ENCODE measurements at places on chromosomes 5 and 9.

- no peak for DNase-seq
These were observed 51.9 kb downstream of the TRIP13 start for GRCh38 chr5:944621-944927.

DNA sequence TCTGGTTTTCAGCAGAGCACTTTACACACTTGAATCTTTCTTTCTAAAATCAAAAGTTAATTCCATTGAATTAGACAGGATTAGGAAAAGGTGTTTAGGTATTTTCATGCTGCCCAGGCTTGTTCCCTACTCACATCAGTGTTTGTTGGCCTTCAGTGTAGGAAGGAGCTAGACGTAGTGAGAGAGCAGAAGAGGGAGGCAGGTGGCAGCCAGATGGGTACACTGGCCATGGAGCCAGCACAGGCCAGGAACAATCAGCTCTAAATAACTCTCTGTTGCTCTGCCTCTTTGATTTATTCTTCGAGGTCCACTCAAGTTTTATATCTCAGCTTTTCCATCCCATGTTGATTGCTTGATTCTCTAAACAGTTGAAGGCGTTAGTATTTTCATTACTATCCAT, 529.6 kb downstream of the PSAT1 start:
- no peak for DNase-seq

DNA sequence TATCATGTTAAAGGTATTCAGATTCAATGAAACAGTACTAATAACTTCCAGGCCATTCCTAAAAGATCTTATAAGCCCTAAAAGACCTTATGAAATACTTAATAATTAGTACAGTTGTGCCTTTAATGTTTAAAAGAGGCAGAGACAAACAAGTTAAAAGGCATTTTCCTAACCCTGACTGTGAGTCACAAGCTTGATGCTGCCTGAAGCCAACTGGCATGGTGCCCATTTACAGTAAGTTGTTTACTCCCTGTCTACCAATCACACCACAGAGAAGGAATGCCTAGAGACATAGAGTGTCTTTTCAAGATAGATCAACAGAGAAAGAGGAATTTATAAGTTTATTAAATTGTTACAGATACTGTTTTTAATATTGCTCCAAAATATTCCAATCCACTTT, 47.8 kb downstream of the NR3C1 start:
- peak; percentile 14 for DNase-seq

GRCh38 chr9:38096238-38096805, 27.3 kb upstream of the SHB start:
- DNase-seq = no peak

GRCh38 chr9:114282507-114282906, 40.4 kb upstream of the ORM1 start:
- DNase-seq = no peak

DNA sequence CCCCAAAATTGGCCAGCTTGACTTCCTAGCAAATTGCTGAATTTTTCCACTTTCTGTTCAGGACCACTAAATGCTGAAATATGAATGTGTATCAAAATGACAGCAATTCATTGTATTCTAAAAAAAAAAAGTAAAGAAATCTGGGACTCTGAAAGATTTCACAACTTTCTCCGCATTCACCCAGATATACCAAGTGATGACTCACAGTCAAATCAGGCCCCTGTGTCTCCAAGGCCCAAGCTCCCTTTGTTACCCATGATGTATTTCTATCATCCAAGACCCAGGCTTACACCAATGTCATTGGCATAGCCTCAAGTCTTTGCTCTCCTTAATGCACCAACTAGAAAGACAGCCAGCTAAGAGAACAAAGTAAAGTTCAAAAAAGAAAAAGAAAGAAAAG, 493.9 kb downstream of the NTRK2 start:
- DNase-seq = no peak

DNA sequence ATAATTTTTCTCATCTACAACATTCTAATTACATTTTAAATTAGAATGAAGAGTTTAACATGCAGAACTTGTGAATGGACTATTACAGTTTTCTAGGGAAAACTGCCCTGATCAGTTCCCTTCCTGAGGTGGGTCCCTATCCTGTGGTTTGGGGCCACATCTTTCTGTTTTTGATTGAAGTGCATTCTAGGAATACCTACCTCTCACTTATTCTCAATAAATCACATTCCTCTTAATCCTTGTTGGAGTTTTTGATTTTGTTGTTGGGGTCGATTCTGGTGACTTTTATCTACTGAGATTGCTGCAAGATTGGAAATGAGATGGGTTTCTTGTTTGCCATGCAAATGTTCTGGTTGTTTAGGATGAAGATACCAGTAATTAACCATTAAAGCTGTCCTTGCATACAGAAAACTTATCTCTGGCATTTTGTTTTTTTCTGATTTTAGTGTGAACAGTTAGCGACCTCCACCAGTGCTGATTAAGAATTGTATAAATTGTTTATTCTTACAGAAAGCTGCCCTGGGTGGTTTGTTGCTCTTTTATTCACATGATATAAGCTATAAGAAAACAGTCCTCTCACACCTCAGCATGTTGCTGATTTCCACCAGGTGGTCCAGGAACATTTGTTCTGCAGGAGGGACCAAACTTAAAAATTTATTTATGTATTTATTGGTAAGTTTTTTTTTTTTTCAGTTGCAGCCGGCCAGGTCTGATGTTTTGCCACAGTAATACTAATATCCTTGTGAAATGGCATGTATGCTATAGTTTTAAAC, 269.9 kb downstream of the FANCC start:
- DNase-seq = no peak

GRCh38 chr9:38299856-38300255, 92.6 kb upstream of the ALDH1B1 start:
- no peak for DNase-seq

- no peak for DNase-seq
These were observed 4.4 kb upstream of the PDE6A start for GRCh38 chr5:149948993-149949392.

DNA sequence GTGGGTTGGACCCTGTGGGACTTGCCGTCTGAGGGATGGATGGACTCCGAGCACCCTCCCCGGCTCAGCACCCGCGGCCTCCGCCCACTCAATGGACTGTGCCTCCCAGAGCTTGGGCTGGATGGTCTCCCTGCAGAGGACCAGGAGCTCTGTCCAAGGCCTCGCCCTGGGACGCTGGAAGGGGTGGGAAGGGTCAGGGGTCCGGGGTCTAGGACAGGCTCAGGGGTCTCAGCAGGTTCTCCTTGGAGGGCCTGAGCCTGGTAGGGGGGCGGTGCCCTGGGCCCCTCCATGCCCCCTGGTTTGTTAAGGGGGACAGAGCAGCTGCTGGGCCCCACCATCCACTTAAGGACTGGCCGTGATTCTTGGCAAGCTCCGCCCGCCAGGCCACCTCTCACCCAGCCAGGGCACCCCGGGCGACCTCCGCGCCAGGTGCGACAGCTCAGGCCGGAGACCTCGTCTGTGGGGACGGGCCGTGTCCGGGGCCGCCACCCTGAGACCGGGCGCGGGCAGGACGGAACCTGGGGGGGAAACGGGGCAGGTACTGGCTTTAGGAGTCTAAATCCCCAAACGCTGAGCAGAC, 29.2 kb downstream of the EXOC3 start:
- DNase-seq = no peak

DNA sequence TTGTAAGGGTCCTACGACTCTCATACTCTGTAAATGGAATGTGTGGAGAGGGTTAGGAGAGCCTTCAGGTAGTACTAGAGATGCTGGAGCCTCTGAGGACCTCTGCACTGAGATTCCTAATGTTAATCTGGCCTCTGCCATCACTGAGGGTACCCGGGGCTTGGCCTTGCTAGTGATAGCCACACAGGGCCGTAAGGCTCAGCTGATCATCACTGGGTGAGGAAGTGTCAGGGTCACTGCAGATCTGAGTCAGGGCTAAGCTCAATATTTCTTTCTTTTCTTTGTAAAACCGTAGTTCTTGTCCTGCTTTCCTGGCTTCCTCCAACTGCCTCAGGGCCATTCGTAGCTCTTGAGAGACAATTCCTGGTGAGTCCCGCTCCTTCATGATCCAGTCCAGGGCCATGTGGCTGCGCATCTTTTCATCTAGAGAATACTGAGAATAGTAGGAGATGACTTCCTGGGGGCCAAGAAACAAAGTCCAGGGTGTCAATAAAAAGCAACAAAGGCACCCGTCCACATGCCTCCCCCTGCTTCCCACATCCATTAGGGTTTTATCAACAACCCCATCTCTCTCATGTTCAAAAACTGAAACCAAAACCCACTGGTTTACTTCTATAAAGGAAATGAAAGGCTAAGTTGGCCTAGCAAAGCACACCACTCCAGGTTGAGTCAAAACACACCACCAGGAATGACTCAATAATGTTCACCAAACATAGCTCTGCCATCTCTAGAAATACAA, 47.7 kb downstream of the LIX1 start:
- peak; percentile 65 for DNase-seq

DNA sequence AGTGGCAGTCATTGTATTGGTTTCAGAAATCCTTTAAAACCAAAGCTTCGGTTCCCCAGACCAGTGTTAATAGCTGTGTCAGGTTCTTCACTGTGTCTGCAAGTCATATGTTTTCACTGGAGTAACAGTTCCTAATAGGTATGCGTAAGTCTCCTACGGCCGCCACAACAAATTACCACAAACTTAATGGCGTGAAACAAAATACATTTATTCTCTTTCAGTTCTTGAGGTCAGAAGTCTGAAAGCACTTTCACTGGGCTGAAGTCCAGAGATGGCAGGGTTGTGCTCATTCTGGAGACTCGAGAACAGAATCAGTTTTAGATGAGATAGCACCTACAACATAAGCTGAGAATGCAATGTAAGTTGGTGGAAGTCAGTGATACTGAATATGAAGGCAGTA, 556.2 kb downstream of the TLE4 start:
- DNase-seq = no peak

DNA sequence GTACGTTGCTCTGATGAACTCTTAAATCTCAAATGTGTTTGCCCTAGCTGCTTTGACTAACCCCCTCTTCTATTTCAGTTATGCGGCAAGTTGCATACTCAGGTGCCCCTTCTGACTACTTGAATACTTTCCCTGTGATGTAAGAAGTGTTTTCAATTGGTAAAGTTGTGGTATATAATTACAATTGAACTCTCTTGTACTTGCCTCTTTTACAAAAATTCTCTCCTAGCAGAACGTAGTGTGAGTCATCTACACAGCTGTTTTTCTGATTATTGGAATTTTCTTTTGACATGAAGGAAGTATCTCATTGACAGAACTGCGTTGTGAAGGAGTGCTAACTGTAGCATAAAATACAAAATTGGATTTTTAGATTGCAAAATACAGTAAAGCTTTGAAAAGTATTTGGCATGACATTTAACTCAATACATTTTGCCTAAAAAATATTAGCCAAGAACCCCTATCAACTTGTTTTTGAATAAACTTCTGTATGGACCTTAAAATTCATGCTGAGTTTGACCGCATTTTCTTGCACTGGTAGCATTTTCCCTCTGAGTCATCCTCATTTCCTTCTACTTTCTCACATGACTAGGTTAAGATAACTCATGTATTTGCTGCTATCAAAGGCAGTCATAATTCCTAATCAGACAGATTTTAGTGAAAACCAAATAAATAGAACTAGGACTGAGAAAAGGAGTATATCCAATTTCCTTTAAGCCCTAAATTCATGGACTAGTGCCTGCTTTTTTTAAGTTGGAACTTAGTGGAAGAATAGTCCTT, 6.3 kb downstream of the CRHBP start:
- no peak for DNase-seq

- DNase-seq = no peak
These were observed 412.7 kb downstream of the EFNA5 start for GRCh38 chr5:107257885-107258520.

DNA sequence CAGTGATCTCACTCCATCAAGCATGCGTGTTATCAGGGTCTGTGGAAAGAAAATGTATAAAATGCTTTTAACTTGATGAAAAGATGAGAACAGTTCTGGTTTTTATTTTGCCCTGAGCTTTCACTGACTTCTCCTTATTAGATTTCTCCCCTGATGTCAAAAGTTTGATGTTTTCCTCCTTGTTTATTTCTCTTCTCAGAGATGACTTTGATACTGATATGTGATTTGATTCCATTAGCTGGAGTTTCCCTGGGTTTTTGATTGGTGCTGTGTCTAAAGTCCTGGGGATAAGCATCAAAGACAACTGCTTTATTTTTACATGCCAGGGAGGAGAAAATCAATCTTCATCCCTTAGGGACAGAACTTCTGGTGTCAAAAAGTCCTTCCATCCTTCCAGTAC, 510.0 kb downstream of the KCTD16 start:
- no peak for DNase-seq

GRCh38 chr5:143168171-143168741, 235.2 kb downstream of the NR3C1 start:
- no peak for DNase-seq

- no peak for DNase-seq
These were observed 107.9 kb upstream of the GRAMD2B start for GRCh38 chr5:126315341-126315740.

DNA sequence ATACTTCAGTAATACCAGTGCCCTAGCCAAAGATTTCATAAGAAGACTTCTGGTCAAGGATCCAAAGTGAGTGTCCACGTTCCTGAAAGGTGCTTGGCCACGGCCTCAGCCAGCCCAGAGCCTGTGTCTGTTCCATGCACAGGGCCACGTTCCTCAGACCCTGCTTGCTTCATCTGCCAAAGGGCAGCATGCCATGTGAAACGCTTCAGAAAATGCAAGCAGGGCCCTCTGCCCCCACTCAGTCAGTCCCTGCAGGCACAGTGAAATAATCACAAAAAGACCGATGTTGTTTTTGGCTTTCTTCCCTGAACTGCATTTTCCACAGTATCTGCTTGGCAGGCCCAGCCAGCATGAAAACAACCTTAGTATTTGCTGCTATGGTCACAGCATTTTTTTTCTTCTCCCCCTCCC, 85.5 kb upstream of the CTSL start:
- no peak for DNase-seq

DNA sequence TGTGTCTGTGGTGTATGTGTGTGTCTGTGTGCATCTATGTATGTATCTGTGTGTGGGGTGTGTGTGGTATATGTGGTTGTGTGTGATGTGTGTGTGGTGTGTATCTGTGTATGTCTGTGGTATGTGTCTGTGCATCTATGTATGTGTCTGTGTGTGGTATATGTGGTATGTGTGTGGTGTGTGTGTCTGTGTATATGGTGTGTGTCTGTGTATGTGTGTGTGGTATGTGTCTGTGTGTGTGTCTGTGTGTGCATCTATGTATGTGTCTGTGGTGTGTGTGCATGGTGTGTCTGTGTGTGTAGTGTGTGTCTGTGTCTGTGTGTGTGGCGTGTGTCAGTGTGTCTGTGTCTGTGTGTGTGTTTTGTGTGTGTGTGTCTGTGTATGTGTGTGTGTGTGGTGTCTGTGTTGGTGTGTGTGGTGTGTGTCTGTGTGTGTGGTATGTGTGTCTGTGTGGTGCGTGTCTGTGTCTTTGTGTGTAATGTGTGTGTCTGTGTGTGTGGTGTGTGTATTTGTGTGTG, 121.9 kb upstream of the MVB12B start:
- DNase-seq = no peak

DNA sequence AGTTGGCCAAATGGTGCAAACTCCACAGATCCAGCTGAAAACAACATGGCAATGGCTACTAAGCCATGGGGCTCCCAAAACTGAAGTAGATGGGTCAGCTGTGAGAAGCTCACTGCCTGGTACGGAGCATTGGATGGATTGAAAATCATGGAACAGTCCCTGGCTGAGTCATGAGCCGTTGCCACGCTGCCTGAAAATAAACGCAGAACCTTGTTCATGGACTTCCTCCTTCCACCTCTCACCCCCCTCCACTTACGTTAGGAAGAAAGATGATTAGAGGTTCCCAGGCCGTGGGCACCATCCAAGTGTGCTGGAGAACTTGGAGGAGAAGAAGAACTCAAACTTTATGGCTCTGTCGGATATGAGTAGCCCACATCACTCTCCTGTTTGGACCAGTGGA, 6.8 kb upstream of the DIPK1B start:
- no peak for DNase-seq
